ENCODE measurements at places on chromosomes 16 and 17.

- no peak for DNase-seq
Measured at GRCh38 chr17:13698832-13699231, 97.1 kb upstream of the HS3ST3A1 start.

DNA sequence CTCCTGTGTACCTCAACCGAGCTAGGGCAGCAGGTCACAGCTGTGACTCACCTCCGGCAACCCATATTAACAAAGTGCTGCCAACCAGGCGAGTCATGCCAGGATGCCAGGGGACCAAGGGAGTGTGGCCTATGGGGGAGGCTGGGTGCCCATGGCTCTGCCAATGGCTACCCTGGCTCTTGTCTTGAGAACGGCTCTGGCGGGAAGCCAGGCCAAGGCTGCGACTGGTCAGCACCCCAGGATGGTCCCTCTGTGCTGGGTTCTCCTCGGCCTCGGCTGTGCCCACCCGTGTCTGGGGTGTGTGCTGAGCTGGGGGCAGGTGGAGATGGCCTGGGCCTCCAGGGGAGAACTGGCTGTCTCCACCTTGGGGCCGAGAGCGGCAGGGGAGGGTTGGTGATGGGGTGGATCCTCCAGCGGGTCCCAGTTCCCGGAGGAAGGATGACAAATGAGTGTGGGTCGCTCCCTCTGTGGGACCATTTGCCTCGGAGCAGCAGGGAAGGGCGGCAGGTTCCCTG, 75.8 kb downstream of the MRC2 start:
- no peak for DNase-seq

DNA sequence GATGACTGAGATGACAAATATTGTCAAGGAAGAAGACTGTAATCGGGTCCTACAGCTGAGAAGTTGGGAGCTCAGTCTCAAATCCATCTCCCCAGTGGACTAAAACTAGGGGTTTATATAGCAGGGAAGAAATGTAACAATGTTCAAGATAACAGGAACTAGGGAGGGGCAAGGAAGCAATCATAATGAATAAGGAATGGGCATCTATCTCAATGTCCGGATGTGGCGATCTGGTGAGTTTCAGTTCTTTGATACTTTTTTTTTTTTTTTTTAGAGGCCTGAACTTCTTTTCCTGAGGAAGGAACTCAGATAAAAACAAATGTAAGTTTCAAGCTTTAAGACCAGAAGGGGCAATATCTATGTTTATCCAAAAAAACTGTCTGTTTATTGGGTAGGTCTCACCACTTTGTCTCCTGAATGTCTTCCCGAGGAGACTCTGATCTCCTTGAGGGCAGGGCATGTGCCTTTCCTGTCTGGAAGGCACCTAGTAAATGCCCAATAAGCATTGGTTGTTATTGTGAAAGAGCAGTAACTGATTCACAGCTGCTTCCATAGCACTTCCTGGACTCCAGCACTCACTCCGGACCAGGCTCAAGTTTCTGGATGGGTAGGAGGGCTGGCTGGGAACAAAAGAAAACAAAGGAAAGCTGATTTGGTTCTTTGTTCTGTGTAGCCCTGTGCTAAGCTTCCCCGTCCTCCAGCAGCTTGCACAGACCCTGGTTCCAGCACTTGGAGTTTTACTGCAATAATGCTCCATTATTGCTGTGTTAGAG, 51.9 kb downstream of the MEOX1 start:
- DNase-seq: no peak

- DNase-seq: no peak
Measured at GRCh38 chr16:73996624-73997339, 299.8 kb upstream of the PSMD7 start.

- DNase-seq: no peak
Measured at GRCh38 chr16:66905633-66906539, 12.8 kb downstream of the CDH16 start.

DNA sequence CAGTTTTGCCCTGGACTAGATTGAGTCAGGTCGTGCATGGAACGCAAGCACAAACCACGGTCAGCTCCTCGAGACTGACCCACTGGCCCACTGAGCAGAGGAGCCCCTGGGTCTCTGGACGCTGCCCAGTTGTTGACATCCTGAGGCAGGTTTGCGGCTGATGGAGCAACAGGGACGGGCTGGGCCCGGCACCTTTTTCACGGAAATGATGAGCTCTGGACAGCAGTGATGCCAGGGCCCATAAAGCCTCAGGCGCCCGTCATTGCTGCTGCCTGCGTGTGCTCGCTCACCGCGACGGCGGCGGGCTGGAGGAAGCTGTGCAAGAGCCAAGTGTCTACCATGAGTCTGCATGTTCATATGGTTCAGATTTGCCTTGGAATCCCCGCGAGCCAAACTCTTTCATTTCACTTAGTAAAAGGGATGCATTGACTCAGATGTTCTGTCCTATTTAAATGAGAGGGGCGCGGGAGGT, 30.8 kb upstream of the CRISPLD2 start:
- no peak for DNase-seq

GRCh38 chr17:51527225-51527982, 267.1 kb downstream of the UTP18 start:
- DNase-seq: no peak

DNA sequence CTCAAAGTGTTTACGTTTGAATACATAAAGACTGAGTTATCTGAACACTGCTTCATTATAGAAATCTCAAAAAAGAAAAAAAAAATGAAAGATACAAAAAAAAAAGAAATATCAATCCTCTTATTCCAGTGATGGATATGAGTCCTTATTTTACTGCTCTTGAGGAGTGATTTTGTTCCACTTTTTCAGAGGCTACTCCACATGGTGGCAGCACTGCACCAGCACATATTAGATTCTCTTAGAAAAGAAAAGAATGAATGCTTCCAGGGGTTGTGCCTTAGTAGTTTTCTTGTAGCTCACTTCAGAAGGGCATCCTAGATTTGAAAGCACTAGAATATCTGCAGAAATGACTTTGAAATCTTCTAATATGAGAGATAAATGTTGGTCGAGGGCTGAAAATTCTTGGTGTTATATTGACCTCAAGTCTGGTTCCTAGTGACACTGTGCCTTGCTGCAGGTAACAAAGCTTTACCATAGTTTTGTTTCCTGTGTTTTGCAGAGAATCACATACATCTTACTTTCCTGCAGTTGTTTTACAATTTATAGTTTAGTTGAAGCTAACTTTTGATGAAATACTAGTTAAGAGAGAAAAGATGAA, 25.9 kb downstream of the AP2B1 start:
- DNase-seq: peak; percentile 48

DNA sequence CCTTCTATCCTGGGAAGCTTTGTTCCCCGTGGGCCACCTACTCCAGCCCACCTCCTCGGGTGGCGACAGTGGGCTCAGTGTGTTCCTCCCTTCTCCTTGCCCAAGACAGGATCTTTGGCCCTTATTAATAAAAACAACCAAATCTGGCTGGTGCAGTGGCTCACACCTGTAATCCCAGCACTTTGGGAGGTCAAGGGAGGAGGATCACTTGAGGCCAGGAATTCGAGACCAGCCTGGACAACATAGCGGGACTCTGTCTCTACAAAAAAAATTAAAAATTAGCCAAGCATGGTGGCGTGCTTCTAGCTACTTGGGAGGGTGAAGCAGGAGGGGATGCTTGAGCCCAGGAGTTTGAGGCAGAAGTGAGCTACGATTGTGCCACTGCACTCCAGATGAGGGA, 42.2 kb downstream of the SOCS1 start:
- no peak for DNase-seq

GRCh38 chr17:57668332-57668731, 76.8 kb downstream of the CCDC182 start:
- no peak for DNase-seq

GRCh38 chr17:45833920-45834319, 10.8 kb upstream of the SPPL2C start:
- DNase-seq: no peak

DNA sequence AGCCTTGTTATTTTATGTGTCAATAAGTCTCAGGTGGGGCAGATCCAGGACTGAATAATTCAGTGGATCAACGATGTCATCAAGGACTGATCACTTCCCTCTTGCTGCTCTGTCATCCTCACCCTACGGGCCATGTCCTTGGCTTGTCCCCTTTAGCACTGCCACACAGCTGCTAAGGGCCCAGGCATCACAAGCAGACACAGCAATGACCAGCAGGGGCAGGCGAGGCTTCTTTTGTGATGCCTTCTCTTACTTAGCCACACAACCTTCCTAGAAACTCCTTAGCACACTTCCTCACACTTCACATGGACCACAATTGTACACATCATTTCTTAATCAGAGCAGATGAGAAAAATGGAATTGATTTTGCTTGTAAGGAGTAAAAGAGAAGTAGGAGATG, 356.3 kb upstream of the SOX9 start:
- no peak for DNase-seq
